ENCODE measurements at places on chromosomes 11 and 22. TPM values are rescaled to one million over a fixed set of nuclear protein-coding genes. Genes with fewer than 3 reads are reported as not detected.

Gene OTOG
- total RNA-seq, result under 0.01 TPM

Gene FOLR3
- not detected for total RNA-seq

DNA sequence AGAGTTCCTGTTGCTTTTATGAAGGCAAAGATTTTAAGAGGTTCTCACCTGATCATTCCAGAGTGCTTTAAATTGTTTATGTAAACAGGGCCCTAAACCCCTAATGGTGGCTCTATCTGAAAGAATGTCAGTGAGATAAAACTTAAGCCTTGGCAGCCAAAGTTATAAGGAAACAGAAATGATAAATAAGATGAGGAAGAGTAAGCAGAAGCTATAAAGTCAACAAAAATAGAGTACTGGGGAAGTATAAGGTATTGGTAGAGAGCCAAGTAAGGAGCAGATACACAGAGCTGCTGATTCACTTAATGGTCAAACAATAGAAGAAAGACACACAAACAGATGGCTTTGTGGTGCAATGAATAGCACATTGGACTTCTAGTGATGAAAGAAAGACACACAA lies 37.9 kb downstream of the TMPRSS5 start:
- no peak for DNase-seq

GRCh38 chr11:116600930-116601329 lies 171.9 kb downstream of the BUD13 start:
- DNase-seq, result no peak

Gene C11orf42
- not detected for total RNA-seq

- DNase-seq, result no peak
Observed at GRCh38 chr11:129224538-129224937, 32.4 kb upstream of the ARHGAP32 start.

DNA sequence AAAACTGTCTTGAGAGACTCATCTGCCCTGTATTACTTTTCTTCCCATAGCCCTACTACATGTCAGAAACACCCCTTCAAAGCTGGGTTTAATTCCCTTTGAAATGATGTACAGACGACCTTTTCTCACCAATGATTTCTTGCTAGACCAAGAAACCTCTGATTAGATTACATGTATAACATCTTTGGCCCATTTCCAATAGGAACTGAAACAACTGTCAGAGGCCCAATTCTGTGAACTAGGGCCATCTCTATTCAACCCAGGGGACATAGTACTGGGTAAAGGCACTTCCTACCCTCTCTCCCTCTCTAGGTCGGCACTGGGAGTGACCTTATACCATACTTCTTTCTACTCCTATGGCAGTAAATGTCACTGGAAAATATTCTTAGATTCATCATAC lies 19.4 kb downstream of the NPAT start:
- no peak for DNase-seq

Gene GSC2
- total RNA-seq, result not detected

- no peak for DNase-seq
Observed at GRCh38 chr11:1165256-1166041, 7.7 kb downstream of the MUC5AC start.

Gene FIBIN
- total RNA-seq, result 6.5 TPM

- no peak for DNase-seq
Observed at GRCh38 chr11:114230031-114230704, 66.0 kb upstream of the NNMT start.

- no peak for DNase-seq
Observed at GRCh38 chr11:38648604-38649003, 2050.6 kb upstream of the RAG2 start.

Gene RBM4B
- 102 TPM for total RNA-seq

GRCh38 chr11:118091690-118092089 lies 4.9 kb upstream of the SMIM35 start:
- no peak for DNase-seq

- no peak for DNase-seq
Observed at GRCh38 chr11:78268591-78269410, 80.1 kb downstream of the USP35 start.
